Hepatic stellate cell (primary cell): ENCODE measurements at places on chromosomes 11 and 22.

GRCh38 chr11:72430741-72431570 is 3.4 kb downstream of the CLPB start:
- peak; percentile 72 for DNase-seq

DNA sequence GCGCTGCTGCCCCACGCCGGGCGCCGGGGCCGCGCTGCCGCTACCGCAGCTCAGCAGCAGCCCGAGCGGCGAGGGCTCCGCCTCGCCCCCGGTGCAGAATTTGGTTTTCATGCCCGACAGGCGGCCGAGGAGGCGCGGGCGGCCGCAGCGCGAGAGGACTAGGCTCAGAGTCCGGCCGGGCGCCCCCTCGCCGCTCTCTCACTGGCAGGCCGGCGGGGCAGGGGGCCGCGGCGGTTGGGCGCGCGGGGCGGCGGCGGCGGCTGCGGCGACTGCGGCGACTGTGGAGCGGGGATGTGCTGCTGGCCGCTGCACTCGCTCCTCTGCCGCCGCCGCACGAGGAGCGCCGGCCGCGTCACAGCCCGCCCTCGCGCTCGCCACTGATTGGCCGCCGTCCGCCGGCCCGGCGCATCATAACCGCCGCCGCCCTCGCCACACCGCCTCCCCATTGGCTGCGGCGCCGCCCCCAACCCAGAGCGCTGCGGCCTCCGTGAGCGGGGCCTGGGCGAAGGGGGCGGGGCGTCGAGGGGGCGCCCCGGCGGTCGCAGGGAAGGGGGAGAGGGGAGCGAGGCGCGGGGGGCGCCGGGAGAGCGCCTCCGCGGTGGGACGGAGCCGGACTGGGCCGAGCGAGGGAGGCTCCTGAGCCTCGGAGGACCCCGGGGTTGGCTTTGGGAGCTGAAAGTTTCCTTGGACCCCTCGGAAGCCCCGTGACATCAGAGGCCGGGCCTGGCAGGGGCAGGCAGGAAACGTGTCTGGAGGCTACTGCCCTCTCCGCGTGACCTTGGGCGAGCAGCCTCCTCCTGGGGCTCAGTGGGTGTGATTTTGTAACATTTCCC is at the start of gene CHKA:
Gene CHKA, minus strand, starts transcription at position 322 of the 833 bp plus-strand sequence. Its CDS starts 211 bp downstream, at position 111.
- DNase-seq: peak; percentile 96

DNA sequence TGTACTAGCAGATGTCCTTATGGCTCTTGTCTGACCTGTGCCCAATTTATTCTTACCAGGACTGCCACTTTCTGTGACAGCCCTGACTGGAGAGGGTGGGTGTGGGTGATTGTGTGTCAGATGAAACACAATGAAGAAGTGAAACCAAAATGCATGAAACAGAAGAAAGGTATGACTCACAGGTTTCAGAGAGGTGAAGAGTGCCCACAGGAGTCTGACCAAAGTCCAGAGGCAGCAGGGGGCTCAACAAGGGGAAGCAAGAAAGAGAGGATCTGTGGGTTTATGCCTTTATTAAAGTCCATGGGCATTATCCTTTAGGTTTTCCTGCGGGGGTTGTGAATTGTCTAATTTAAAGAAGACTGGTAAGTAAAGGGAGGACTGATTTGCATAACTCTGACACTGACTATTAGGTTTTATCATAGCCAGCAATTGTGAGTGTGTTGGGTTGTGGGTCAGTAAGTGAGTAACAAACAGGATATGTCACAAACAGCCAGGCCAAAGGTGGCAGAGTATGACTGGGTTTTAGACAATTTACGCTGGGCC is 3.9 kb upstream of the OR4C6 start:
- DNase-seq: no peak

- no peak for DNase-seq
Measured at GRCh38 chr22:27757928-27758525, 43.5 kb downstream of the MN1 start.

DNA sequence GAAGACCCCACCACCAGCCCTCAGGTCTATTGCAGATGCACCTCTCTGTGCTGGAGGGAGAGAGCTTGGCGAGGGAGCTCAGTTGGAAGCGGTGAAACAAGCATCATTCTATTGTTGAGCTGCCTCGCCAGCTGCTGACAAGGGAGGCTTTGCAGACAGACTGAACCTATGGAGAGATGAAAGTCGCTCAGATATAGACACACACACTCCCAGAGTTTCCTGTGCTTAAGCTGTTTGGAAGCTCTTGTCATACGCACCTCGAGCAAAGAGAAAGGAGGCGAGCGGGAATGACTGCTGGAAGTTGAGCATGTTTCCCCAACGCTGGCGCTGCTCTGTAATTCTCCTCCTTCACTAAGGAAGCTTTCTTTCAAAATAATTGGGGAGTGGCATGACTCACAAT is 126.1 kb downstream of the TRIM29 start:
- DNase-seq: no peak

- no peak for DNase-seq
Measured at GRCh38 chr22:30023099-30023660, 57.1 kb upstream of the HORMAD2 start.

DNA sequence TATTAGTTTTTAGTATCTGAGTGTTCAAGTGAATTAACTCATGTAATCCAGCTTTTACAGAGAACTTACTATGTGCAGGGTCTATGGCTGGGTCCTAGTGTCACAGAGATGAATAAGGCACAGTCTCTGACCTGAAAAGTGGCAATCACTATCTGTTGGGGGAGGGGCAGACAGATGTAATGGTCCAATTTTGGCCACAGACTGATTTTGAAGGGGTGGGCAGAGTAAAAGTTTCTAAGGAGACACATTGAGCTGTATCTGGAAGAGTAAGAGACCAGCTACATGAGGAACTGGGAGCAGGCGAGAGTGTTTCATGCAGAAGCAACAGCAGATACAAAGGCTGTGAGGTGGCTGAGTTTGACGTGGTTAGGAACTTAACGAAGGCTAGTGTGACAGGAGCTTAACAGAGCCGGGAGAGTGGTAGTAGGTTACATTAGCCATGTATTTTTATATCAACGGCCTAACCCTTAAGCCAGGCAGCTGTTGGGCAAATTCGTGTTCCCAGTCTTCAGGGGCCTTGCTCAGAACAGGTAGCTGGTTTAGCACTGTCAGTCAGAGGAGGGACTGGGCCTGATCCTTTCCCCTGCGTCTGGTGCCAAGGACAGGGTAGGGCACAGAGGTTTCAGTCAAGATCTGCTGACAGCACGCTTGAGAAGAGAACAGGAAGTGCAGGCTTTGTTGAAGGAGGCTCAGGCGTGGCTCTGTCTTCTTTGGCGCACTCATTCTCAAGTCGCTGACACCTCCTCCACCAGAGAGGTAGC is 1.4 kb upstream of the STIM1 start:
- no peak for DNase-seq

GRCh38 chr11:6142936-6143335 is 27.2 kb downstream of the OR52B2 start:
- no peak for DNase-seq

- no peak for DNase-seq
Measured at GRCh38 chr11:107337917-107338316, 119.7 kb downstream of the CWF19L2 start.

DNA sequence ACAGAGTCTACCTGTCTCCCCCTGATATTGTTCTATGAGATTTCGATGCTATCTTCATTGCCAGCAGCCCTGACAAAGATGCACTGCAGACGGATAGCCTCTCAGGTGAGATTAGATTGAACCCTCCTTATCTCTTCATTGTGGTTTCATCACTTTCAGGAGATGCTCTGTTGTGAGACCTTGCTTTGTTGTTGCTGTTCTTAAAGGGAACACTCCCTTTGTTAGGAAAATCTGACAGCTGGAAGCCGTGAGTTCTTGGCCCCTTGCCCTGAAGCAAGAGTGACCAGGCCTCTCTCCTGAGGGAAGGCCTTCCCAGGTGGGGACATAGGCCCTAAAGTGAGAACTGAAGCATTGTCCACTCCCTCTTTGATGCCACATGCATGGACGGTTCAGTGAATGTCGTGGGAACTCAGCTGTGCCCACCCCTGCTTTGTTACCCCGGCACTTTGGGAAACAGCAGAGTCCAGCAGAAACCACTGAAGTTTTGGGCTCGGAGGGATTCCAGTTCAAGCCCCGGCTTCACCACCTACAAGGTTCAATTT is 976.1 kb downstream of the TBC1D22A start:
- DNase-seq: no peak

GRCh38 chr11:115284773-115285172 is 219.4 kb downstream of the CADM1 start:
- no peak for DNase-seq

GRCh38 chr11:2327032-2327431 is 25.2 kb downstream of the TSPAN32 start:
- DNase-seq: no peak

GRCh38 chr11:2549491-2549875 is 104.7 kb downstream of the KCNQ1 start:
- DNase-seq: no peak

GRCh38 chr11:111941963-111942362 is 4.8 kb downstream of the DIXDC1 start:
- DNase-seq: no peak

DNA sequence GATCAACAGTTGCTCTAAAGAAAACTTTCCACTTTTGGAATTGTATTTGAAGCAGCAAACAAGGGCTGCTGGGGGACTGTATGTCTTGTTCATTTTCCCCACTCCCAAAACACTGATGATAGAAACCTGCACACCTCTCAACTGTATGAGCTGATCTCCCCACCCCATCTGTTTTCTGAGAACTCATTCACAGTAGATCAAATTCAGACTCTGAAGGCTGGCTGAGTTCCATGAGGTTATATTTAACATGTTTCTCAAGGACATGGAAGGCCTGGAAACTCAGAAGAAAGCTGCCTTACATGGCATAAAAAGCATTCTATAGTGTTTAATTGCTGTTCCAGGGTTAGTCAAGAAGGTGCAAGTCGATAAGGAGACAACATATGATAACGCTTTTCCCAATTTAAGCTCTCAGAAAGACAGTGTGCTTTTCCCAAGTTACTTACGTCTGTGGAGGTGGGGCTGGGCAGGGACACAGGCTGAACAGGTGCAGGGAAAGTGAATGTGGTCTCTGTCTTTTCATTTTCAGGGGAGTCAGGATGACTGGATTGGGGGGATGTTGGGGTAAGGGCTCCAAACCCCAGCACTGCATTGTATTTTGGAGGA is 23.0 kb downstream of the LARGE2 start:
- no peak for DNase-seq

DNA sequence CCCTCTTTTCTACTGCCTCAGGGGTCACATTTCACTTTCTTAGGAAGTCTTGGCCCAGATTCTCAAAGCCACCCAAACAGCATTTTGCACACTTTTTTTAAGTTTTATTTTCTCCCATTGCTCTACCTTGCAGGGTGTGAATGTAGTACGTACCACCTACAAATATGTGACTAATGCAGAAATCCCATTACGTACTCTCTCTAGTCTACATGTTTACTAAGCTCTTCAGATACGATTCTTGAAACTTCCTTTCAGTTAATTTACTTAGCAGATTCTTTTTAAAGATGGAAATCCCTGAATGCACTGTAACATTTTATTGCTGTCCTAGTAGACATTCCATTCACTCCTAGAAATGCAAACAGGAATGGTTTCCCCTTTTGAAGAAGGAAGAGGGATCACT is 61.3 kb downstream of the LRRC4C start:
- no peak for DNase-seq

DNA sequence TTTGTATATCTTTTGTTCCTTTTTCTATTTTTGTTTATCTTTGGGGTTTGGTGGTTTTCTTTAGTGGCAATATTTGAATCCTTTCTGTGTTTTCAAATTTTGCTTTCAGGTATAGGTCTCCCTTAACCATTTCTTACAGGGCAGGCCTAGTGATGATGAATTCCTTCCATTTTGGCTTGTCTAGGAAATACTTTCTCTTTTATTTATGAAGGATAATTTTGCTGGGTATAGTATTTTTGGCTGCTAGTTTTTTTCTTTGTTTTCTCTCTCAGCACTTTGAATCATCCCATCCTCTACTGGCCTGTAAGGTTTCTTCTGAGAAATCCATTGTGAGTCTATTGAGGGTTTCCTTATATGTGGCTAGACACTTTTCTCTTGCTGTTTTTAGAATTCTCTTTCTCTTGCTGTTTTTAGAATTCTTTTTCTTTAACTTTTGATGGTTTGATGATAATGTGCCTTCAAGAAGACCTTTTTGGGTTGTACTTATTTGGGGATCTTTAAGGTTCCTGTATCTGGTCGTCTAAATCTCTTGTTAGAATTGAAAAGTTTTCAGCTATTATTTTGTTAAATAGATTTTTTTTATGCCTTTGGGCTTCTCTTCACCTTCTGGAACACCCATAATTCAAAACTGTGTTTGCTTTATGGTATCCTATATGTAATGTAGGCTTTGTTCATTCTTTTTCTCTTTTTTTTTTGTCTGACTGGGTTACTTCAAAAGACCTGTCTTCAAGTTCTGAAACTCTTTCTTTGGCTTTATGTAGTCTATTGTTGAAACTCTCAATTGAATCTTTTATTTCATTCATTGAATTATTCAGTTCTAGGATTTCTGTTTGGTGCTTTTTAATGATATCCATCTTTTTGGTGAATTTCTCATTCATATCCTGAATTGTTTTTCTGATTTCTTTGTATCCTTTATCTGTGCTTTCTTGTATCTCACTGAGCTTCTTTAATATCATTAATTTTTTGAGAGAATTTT is 24.5 kb downstream of the CFAP300 start:
- DNase-seq: no peak

GRCh38 chr11:8730697-8731020 is 48.1 kb downstream of the RPL27A start:
- DNase-seq: no peak

DNA sequence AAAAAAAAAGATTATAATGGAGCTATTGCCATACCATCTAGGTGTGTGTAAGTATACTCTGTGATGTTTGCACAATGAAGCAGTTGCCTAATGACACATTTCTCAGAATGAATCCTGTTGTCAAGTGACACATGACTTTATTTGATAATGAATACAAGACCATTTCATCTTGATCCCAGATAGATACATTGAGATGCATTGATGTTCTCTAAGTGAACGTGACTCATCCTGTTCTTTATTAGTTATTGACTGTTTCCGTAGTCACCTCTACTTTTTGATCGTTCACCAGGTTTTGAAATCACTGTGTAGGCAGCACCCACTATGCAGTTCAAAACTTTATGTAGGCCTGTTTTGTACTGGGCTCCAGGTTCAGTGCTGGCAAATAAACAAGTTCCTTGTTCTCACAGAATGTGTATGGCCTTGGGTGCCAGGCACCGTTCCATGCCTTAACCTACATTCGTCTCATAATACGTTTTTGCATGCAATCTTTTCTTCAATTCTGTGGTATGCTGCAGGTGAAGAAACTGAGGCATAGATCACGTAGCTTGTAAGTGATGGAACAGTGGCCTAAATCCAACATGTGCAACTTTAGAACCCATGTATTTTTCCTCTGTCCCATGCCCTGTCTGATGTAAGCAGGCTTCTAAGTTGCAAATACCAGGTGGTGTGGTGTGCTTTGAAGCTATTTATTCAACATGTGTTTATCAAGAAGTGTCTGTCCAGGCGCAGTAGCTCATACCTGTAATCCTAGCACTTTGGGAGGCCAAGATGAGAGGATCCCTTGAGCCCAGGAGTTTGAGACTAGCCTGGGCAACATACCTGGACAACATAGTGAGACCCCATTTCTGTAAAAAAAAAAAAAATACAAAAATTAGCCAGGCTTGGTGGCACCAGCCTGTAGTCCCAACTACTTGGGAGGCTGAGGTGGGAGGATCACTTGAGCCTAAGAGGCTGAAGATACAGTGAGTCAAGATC is 10.4 kb downstream of the SREBF2 start:
- no peak for DNase-seq

GRCh38 chr22:18070556-18071306 is 7.1 kb upstream of the PEX26 start:
- DNase-seq: no peak

- DNase-seq: peak; percentile 83
Measured at GRCh38 chr11:12159351-12160099, 49.1 kb downstream of the MICAL2 start.

- peak; percentile 41 for DNase-seq
Measured at GRCh38 chr11:117026593-117027330, 71.5 kb downstream of the SIK3 start.

- DNase-seq: no peak
Measured at GRCh38 chr22:48101704-48102103, 1339.3 kb downstream of the TBC1D22A start.
